ENCODE measurements at places on chromosomes 6 and 20.

- DNase-seq: no peak
Observed at GRCh38 chr6:23413327-23414050, 712.5 kb upstream of the NRSN1 start.

GRCh38 chr6:16511723-16512489 lies 249.4 kb downstream of the ATXN1 start:
- DNase-seq: no peak

GRCh38 chr6:152310371-152310954 lies 326.7 kb downstream of the SYNE1 start:
- DNase-seq: no peak

GRCh38 chr20:45818239-45818638 lies 5.8 kb downstream of the UBE2C start:
- DNase-seq: no peak

GRCh38 chr6:21426841-21427490 lies 166.6 kb upstream of the SOX4 start:
- no peak for DNase-seq

DNA sequence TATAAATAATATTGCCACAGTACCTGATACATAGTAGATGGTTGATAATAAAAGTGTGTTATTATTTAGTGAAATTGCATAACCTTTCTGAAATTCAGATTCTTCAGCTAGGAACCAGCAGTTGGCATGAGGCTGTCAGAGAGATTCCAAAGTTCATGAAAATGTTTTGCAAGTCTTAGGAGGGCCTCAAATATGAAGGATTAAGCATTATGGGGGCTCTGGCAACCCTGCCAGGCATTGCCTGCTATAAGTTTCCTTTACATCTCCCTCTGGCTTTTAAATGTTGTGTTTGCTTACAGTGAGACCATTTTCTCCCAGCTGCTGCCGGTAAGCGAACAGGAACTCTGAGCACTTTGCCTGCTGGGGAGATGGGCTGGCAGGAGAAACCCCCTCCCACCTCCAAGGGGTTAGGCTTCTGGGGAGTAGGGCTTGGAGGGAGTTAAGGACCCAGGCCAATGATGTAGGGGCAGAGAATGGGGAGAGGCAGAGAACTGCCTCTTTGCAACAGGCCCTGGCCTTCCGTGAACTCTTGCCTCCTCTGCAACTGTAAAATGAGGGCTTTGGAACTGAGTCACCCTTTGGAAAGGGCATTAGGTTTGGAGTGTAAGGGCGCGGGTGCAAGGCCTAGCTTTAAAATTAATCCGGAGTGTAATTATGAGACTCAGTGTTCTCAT lies 33.2 kb upstream of the KIF3B start:
- DNase-seq: no peak

DNA sequence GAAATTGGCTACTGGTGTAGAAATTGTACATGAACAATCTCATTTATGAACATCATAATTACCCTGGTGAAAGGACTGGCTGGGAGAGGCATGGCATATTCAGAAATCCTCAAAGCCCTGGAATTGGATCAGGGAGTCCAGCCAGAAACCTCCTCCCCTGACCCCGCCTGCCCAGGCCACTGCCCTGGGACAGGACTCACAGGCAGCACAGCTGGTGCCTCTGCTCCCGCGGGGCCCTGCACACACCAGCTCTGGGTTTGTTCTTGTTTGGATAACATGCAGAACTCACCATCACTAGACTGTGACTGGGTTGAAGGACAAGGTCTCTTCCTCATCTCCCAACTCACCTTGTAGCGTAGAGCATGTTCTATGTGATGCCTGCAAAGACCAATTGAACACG lies 56.2 kb downstream of the AGPAT4 start:
- no peak for DNase-seq

GRCh38 chr20:19652591-19653026 lies 105.4 kb upstream of the RIN2 start:
- DNase-seq: no peak

Data from neural crest cell (in vitro differentiated cells).